ENCODE measurements at places on chromosomes 6 and 20.
A peak's percentile ranks its signal among the peaks of the same experiment; 100 is the strongest.

- no peak for DNase-seq
Measured at GRCh38 chr6:44738601-44739146, 351.2 kb downstream of the CDC5L start.

DNA sequence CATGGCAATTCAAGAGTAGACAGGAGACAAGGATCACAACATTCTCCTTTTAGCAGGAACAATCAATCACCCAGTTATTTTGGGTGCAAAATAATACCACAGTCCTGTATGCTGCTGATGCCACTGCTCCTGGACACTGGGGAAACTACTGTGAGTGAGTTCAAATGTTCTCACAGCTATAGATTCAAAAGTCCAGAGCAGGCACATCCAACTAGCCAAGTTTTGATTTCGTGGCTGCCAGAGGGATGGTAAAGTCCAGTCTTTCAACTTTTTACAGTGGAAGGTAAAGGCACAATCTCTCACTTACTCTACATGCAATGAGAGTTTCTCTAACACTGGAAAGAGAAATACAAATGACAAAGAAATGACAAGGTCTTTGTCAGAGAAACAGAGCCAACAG lies 26.9 kb upstream of the TSHZ2 start:
- DNase-seq = no peak

GRCh38 chr6:128525406-128525805 lies 5.0 kb upstream of the PTPRK start:
- DNase-seq = no peak

GRCh38 chr6:257774-258173 lies 34.5 kb upstream of the DUSP22 start:
- DNase-seq = no peak

GRCh38 chr6:1871724-1872315 lies 262.1 kb downstream of the FOXC1 start:
- DNase-seq = no peak

- DNase-seq = no peak
Measured at GRCh38 chr20:33443006-33443511, 504 bp downstream of the SNTA1 start.

- peak; percentile 95 for DNase-seq
Measured at GRCh38 chr6:111971866-111972532, 81.9 kb upstream of the CCN6 start.

- no peak for DNase-seq
Measured at GRCh38 chr6:108699290-108700041, 138.7 kb downstream of the FOXO3 start.

- DNase-seq = no peak
Measured at GRCh38 chr6:8238773-8239683, 136.7 kb upstream of the EEF1E1 start.
